ENCODE measurements at places on chromosomes 6 and 20.

DNA sequence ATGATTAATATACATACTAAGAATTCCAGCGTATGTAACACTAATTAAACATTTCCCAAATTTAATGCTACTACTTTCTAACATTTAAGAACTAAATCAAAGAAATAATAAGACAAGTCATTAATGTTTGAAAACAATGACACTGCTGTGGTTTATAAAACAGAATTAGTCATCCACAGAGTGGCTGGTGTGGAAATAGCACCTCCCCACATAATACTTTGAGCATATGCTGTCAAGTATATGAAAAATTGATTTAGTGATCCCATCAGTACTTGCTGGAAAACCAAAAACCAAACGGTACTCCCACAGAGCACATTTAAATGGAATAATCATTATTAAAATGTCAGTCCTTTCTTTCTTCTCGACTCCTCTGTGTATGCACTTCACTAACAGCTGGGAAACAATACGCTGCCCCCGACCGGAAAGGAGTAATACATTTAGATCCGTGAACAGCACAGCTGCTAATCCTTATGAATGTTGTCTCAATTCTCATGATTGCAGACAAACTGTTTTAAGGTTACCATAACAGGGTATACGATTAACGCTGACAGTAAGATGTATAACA lies 78.4 kb downstream of the PREP start:
- no peak for DNase-seq

DNA sequence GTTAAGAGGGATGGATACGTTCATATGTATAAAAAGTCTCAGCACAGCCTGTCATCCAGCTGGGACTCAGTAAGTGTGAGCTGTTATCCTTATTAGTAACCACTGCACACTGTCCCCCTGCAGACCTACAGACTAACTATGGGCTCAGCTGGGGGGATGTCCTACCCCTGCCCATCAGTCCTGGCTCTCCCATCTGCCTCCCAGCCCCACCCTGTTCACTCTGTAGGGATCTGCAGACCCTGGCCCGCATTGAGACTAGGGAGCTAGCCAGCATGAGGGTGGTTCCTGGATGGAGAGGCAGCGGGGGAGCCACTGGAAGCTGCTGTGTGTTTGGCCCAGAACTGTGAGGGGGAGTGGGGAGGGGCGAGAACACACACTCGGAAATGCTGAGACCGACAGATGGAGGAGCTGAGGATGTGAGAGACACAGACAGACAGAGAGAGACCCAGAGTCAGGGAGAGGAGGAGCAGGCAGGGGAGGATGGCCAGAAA lies 17.1 kb downstream of the XKR7 start:
- DNase-seq = peak; percentile 69

- no peak for DNase-seq
Measured at GRCh38 chr6:166277018-166277417, 31.2 kb downstream of the PRR18 start.

DNA sequence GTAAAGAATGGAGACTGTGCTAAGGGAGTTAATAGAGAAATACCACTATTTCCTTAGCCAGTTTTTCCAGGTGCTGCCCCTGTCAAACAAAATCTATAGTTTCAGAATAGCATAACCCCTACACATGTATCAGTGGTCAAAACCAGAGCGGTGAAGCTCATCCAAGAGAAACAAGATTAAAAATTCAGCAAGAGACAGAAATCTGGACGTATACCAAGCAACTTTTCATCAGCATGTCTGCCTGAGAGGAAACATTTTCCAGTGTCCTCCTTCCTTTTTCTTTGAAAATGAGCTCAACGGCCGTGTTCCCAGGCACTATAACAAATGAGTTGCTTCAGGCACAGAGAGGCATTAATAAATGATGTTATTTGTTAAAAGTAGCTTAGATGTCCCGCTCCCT lies 416.5 kb downstream of the BCKDHB start:
- DNase-seq = no peak

- DNase-seq = no peak
Measured at GRCh38 chr6:16757332-16757731, 3.9 kb downstream of the ATXN1 start.

DNA sequence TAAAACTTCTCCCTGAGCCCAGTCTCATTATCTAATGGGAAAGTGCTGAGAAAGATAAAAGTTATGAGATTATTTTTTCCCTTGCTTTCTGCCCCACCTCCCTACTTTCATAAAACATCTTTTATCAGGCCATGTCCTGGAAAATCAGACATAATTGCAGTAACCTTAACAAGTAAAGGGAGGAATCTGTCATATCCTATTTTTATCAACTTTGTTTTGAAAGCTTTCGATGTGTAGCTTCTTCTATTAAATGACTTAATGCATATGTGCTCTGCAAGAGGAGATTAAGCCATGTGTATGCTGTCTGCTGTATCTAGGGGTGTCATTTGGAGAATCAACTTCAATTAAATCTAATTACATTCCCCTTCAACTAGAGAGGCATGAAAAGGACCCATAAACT lies 408.9 kb downstream of the CBLN4 start:
- DNase-seq = no peak

- no peak for DNase-seq
Measured at GRCh38 chr6:129959358-129959930, 58.9 kb upstream of the L3MBTL3 start.

DNA sequence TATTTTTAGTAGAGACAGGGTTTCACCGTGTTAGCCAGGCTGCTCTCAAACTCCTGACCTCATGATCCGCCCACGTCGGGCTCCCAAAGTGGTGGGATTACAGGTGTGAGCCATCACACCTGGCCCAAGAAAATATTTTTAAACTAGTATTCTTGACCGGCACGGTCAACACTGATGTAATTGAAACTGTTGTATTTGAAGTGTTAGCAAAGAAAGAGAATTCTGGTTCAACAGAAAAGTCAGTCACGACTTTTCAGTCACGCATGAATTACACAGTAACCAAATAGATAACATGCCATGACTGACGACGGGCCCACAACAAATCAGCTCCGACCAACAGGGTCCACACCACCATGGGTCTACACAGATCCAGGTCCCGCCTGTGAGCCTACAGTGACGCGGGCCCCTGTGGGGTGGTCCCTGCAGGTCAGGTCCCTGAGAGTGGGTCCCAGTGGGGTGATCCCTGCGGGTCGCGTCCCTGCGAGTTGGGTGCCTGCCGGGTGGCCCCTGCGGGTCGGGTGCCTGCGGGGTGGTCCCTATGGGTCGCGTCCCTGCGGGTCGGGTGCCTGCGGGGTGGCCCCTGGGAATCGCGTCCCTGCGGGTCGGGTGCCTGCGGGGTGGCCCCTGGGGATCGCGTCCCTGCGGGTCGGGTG lies 1.0 kb downstream of the GMEB2 start:
- no peak for DNase-seq

DNA sequence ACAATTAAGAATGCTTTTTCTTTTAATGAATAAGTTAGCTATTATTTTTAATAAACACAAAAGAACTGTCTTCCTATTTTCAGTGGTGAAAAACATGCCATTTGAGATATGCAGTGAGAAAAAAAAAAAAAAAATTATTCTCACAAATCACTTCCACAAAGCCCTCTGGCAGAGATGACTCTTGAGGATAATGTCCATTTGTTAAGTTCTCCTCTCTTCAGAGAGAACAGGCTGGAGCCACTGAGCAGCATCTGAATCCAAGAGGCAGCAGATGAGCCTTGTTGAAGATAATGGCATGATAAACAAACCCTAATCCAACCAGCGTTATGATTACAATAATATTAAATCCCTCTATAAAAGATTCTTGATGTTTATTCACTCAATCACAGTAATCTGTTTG lies 105.0 kb downstream of the PTPRK start:
- DNase-seq = no peak

DNA sequence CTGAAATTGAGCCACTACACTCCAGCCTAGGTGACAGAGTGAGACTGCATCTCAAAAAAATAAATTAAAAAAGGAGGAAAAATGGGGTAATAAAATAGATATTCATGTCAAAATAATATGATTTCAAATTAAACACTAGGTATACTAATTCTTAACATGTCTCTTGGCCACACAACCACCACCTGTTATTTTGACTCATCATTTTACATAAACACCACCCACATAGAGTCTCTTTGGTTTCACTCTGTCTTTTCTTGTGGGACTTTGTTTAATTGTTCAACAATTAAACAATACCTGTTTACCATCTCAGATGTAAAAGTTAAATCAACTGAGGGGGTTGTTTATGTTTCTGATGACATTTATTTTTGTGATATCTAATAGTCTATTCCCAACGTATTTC lies 476.8 kb upstream of the ADGRB3 start:
- DNase-seq = no peak

- DNase-seq = no peak
Measured at GRCh38 chr20:9088556-9088955, 19.7 kb downstream of the PLCB4 start.

GRCh38 chr6:140579918-140580317 lies 1205.5 kb upstream of the CITED2 start:
- no peak for DNase-seq

- no peak for DNase-seq
Measured at GRCh38 chr6:47721189-47721588, 22.8 kb downstream of the ADGRF4 start.

- DNase-seq = no peak
Measured at GRCh38 chr6:46909371-46909770, 12.4 kb downstream of the ADGRF5 start.

GRCh38 chr20:11826334-11826733 lies 91.4 kb upstream of the BTBD3 start:
- no peak for DNase-seq

DNA sequence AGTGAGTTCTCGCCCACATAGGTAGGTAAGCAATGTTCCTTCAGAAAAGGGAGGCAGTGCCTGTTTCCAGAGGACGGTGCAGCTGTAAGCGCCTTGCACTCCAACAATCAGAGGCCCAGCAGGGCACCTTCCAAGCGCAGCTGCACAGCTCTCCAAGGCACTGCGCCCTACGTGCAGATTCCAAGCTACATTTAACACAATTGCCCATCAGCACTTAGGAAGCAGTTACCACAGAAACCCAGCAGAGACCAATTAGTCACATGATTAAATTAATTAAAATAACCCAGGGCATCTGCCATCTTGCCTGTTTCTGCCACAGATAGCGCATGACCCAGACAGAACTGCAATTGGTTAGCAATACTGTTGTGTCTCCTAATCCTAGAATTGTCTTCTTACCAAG lies 65.5 kb downstream of the SOBP start:
- DNase-seq = no peak

- no peak for DNase-seq
Measured at GRCh38 chr6:122610690-122611455, 668 bp downstream of the PKIB start.

DNA sequence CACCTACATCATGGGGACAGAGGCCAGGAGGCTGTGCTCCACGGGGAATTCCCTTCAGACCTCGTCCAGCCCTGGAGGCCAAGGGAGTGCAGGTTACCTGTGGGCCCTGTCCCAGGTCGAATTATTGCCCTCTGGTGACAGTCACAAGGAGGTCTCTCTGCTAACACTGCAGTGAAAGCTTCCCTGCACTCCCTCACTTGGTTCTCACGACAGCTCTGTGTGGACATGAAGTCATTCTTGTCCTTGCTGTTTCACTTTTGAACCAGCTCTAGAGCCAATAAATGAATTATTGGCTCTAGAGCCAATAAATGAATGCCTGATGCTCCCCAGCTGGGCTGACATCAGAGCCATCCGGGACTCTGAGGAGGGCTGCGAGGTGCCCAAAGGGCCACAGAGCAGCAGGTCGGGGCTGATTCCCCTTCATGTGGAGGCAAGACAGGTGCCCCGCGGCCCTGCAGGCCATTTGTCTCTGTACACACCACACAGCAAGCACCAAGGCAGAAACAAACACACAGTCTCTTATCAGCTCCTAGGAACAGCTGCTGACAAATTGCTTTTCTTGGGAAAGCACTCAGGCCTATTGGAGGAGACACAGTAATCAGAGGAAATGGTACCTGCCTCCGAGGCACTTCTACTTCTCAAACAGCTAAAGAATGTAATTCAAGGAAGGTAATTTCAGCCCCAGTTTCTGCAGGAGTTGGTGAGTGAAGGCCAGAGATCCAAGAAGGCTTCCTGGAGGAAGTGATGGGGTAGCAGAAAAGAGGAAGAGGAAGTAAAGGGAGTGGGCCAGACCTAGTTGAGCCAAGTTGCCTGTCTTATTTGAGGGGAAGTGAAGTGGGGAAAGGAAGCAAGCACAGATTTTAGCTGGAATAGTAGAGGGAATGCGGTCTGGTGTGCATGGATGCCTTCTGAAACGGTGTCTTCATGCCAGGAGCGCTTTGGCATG lies 27.5 kb upstream of the TBXT start:
- DNase-seq = no peak

DNA sequence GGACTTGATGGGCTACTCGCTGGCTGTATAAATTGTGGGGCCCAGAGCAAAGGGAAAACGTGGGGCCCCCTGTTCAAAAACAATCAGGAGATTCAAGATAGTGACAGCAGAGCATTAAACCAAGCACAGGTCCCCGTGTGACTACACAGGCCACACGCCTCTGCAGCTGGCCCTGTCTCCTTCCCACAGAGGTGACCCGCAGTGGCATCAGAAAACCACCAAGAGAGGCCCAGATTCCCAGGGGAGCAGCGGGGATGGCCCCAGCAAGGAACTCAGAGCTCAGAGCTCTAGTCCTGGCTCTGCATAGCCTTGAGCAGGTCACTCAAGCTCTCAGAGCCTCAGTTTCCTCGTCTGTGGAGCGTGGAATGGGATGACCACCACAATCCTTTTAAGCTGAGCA lies 57.6 kb downstream of the CPNE5 start:
- DNase-seq = no peak

- DNase-seq = no peak
Measured at GRCh38 chr6:121584586-121585369, 149.3 kb downstream of the GJA1 start.

- DNase-seq = peak; percentile 60
Measured at GRCh38 chr6:27693766-27694546, 218.2 kb downstream of the OR2B2 start.

DNA sequence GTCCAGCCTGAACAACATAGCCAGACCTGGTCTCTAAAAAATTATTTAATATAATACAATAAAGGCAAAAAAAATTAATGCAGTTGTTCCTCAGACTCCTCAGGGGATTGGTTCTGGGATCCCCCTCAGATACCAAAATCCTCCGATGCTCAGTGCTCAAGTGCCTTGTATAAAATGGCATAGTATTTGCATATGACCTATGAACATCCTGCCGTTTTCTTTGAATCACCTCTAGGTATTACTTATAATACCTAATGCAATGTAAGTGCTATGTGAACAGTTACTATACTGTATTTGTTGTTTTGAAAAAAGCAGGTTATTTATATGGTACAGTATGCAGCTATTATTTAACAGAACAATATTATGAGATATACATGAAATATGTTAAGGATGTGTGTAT lies 43.3 kb downstream of the RNGTT start:
- DNase-seq = no peak

- no peak for DNase-seq
Measured at GRCh38 chr6:5713519-5713918, 293.2 kb downstream of the NRN1 start.

- no peak for DNase-seq
Measured at GRCh38 chr20:13173201-13173600, 47.9 kb upstream of the ISM1 start.

DNA sequence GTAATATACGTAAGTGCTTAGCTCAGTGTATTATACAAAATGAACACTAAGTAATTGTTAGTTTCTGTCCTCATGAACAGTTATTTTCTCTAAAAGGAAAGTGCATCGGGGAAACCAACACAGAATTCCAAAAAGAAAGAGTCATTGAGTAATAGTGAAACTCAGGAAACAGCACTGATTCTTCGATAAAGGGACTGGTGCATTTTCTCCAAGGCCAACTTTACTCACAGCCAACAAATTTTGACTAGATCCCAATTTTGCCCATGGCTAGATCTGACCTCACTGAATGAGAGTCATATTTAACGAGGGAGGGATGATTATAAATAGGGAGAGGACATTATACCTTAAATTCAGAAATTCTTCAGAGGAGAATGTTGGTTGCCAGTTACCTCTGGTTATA lies 390.9 kb upstream of the NRSN1 start:
- DNase-seq = no peak
